Tibial nerve (tissue), 4 donors: ENCODE measurements at places on chromosomes 16 and 17. TPM values are rescaled to one million over a fixed set of nuclear protein-coding genes. Genes with fewer than 3 reads are reported as not detected.

DNA sequence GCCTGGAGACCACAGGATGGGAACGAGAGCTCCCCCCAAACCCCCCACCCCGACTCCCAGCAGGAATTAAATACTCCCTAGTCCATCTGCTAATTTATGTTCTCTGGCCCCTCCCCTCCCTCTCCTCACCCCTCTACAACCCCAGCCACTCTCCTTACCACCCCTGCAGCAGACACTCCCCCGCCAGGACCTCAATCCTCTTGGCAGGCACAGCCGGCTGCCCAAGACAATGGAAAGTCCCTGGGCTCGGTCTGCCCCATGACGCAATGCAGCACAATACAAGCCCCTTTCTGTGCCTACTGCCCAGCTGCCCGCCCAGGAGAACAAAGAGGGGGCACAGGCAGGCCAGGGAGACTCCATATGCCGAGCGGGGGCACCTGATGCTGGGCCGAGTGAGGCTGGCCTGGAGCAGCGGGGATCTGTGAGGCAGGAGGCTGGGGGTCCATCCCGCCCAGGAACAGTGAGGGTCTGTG is 30.3 kb upstream of the CDC42EP4 start:
- DNase-seq = peak; percentile 58

DNA sequence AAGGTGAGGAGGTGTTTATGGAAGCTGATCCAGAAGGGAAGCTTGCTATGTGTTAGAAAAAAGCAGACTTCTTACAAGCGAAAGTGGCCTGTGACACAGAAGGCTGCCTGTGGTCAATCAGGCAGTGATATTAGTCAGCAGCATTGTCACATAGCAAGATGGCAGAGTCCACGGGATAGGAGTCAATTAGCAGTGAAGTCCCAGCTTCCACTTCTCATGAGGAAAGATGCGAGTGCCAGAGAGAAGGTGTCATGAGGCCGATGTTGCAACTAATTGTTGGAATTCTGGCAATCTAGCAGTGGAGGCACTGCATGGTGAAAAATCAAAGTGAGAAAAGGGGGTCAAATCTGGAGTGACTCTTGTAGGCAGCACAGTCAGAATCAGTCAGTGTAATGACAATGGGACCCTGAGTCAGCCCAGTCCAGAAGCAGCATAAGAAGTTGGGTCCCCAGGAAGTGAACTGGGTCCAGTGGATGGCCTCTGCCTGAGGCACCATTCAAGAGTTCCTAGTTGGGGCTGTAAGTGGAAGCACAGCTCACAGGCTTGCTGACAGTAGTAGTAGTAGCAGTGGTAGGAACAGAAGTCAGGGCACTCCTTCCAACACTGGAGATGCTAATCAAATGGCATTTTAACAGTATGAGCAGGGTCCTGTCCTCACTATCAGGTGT is 85.1 kb downstream of the TNFRSF13B start:
- DNase-seq = no peak

DNA sequence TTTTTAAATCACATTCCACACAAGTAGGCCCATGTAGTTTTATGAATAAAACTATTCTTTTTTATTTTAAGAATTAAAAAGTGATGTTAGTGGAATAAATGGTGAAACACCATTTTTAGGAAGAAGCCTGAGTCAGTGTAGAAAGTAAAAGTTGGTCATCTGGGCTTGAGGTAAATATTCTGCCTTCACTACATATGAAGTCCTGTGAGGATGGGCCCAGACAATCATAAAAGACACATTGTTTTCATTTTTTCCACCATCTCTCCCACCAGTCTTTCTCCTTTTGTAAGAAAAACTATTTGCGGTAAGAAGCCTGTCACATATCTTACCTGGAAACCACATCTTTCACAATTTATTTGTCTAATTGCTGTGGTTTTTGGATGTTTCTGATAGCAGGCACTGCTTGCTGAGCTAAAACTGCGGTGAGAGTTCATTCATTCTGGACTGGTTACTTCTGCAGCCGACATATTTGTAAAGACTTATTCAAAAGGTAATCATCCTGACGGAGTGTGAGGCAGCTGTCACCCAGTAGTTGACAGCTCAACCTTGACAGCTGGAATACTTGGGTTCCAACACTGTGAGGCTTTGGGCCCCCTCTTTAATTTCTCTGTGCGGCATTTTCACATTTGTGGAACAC is 10.6 kb upstream of the RFFL start:
- no peak for DNase-seq

The KCNAB3 gene
- total RNA-seq = 1.1 TPM

The ARHGDIG gene
- total RNA-seq = not detected
